ENCODE measurements at places on chromosomes 6 and 20.

DNA sequence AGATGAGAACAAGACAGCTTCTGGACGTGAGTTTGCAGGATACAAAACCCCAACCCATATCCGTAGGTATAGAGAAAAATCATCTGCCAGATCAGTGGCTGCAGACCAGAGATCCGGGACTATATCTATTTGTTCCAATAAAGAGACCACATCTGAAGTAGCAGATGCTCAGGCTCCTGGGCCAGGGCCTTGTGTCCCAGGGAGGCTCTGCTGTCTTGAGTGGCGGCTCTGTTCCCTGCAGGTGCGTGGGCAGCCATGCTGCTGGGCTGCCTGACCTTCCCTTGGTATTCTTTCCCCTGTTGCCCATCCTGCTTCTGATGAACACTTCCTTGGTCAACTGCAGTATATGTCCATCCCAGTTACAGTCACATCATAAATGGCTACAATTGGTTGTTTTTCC is 34.9 kb downstream of the ERMARD start:
- no peak for DNase-seq

DNA sequence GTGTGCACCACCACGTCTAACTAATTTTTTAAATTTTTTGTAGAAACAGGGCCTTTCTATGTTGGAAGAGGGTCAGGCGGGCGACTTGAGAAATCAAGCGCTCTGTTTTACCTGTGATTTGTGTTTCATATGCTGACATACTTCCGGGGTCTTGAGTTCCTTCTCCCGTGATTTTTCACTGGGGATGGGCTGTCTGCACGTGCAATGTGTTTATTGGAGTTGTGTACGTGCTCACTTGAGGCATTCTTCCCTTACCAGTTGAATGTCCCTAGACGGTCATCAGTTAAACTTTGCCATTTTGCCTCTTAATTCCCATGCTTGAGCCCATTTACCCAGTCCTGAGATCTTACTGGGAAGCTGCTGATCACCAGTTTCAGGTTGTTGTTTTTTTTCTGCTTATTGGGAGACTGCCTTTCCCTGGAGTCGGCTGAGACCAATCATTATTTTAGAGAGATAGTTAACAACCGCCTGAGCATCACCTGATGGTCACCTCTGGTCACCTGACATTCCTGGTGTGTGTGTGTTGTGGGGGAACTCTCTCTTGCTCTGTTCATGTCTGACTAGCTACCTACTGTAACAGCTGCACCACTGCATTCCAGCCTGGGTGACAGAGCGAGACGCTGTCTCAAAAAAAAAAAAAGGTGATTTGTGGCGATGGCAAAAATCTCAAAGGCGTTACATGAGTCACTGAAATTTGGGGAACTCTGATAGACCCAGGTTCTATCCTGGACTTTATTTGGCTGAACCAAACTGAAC is 34.8 kb upstream of the NCOA3 start:
- no peak for DNase-seq

DNA sequence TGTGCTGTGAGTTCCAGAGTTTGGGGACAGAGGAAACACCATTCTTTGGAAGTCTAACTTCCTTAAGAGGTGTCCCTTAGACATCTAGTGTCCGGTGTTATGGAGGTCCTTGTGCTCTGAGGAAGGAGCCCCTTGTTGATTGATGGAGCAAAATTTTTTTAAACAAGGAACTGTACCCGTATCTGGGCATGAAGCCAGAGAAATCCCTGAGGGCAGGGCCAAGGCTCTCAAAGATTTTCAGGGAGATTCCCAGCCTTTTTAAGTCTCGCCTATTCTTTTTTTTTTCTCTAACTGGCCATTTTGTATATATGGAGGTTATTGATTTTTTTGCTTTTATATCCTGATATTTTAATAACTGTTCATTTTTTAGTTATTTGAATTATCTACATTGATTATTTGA is 45.9 kb downstream of the TRIM38 start:
- no peak for DNase-seq

- DNase-seq, result peak; percentile 51
Observed at GRCh38 chr6:14656078-14656521, 538.5 kb downstream of the CD83 start.

DNA sequence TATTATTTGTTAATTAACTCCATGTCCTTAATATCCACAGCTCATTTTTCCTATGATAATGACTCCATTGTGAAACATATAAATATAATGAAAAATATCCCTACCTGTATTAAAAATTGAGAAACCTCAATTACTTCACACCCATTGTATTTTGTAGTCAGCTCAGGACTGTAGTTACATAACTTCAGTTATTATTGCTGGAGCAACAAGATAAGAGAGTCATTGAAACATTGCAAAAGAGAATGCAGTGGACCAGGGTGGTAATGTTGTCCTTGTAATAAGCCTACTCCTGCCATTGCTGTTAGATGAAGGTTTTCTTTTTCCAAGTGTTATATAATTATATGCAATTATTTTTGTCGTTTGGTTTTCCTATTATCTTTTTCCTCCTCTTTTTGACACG is 184.4 kb downstream of the PRL start:
- DNase-seq, result no peak

DNA sequence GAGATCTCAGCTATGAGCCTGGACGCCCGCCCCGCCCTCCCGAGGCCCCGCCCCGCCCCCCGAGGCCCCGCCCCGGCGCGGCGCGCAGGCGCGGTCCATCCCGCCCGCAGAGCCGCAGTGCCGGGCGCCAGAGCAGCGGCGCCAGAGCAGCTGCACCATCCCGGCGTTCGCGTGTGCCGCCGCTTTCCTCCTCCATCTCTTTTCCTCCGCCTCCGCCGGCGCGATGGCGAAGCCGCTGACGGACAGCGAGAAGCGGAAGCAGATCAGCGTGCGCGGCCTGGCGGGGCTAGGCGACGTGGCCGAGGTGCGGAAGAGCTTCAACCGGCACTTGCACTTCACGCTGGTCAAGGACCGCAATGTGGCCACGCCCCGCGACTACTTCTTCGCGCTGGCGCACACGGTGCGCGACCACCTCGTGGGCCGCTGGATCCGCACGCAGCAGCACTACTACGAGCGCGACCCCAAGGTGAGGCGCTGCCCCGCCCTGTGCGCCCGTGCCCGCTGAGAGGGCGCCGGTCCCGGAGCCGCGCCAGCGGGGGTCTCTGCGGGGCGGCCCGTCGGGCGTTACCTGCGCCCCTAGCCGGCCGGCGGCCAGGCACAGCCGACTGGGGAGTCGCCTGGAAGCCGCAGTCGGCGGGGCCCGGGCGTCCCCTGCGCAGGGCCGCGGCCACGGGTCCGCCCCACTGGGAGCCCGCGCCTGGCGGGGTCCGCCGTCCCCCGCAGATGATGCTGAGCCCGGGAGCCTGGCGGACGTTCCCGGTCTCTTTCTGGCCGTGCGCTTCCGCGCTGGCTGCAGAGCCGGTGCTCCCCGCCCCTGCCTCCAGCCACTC is at the start of gene PYGB:
Gene PYGB, plus strand, starts transcription at position 130 of the 830 bp plus-strand sequence. Its CDS starts 94 bp downstream, at position 224.
- DNase-seq, result peak; percentile 78

DNA sequence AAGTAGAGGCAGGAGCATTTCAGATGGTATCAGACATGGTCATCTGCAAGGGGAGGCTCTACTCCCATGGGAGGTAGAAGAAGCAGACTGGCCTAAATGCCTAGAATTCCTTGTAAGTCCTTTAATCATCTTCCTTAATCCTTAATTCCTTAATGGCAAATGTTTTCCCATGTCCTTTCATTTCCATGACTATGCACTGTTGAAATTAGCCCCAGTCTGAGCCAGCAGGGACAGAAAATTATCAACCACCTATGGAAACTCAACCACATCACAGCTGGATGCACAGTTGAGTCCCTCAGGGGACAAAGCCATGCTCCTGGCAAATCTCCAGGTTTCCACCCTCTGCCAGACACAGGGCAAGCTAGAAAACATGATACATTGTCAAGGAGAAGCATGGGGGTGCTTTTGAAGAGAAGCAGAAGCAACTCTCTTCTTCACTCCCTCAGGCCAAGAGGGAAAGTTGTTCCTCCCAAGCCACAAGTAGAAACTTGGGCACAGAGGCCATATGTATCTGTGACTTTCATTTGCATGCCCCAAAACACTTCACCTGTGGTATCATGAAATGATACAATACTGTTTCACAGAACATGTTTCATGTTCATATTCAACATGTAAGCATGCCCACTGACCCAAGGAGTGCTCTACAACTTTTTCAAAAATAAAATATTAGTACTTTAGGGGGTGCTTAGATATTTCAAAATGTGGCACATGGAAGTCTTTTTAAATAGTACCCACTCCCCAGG is 683.6 kb downstream of the KIF16B start:
- DNase-seq, result no peak

GRCh38 chr20:10359621-10360040 is 74.4 kb downstream of the MKKS start:
- DNase-seq, result no peak

GRCh38 chr20:24546232-24546892 is 76.9 kb downstream of the SYNDIG1 start:
- no peak for DNase-seq

DNA sequence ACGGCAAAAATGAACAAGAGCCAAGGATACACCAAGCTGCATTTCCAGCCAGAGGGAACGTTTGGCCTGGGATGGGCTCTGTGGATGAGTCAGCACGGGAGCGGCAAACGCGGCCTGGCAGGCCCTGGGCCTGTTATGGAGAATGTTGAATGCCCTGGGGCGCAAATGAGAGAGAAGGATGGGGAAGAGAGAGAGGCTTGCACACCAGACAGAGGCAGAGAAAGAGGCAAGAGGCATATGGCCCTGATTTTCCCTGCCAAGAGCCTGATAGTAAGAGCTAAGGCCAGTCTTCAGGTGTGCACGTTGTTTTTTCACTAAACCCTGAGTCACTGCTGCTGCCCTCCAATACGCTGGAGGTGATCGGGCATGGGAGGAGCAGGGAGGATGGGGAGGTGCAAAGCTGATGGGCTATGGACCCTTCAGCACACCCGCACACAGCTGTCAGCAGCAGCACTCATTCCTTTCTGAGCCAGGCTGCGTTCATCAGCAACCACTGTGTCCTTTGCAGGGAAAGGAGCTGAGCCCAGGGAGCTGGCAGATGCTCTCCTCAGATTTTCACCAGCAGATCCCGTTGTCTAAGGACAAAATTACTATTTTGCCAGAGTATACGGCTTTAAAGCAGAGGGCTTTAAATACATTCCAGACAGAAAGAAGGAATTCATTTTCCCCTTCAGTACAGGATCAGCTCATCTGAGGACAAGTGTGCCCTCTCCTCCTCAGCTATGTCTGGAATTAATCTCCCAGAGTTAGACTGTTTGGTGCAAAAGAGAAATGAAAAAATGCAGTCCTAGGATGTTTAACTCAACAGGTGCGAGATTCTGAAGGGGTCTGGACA is 61.7 kb upstream of the SLC22A23 start:
- no peak for DNase-seq

DNA sequence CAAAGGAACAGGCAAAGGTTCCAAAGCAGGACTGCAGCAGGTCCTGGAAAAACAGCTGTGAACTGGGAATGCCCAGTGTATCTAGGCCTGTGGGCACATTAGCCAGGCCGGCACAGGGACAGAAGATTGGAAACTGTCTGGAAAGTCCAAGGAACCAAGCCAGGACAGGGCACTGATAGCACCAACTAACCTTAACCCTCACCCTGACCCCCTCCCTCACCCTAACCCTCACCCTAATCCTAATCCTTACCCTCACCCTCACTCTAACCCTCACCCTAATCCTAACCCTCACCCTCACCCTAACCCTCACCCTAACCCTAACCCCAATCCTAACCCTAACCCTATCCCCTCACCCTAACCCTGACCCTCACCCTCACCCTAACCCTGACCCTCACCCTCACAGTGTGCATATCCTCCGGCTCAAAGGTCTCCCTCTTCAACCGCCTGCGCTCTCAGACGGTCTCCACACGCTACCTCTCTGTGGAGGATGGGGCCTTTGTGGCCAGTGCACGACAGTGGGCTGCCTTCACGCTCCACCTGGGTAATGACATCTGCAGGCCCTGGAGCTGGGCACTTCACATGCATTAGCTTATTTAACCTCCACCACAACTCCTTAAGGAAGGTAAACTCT is 5.1 kb upstream of the MATN4 start:
- DNase-seq, result no peak

- DNase-seq, result no peak
Observed at GRCh38 chr6:139433631-139434419, 59.4 kb upstream of the CITED2 start.

- no peak for DNase-seq
Observed at GRCh38 chr20:2084703-2085102, 16.9 kb upstream of the STK35 start.

DNA sequence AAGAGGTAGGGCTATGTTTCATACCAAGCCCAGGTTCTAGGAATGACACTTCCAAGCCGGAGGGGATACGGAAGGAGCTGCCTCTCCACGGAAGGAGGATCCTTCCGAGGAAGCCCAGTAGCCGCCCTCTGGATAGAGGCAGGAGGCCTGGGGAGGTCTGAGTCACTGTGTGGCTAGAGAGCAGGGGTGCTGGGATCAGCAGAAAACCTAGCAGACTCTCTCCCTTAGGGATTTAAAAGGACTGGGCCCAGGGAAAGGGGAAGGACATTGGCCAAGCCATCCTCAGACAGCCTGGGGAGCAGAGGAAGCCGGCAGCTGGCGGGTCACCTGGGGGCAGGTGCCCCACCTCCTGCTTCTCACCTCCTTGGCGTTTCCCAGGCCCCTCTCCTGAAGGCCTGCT is 36.6 kb upstream of the NFATC2 start:
- DNase-seq, result no peak

DNA sequence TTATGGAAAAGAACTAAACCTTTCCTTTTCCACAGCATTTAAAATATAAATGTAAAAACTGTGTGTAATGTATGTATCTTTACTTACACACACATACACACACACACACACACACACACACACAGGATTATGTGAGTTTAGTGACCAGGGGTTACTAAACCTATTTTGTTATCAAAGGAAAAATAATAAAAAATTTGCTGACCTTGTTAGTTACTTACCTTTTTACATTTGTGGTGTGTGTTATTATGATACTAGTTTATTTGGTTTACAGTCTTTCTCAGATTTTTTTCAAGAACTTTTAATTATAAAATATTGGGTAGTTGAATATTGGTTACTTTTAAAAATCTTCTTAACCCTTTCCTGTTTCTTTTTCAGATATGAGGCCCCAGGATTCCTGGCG is 15.7 kb downstream of the NKX2-4 start:
- no peak for DNase-seq

DNA sequence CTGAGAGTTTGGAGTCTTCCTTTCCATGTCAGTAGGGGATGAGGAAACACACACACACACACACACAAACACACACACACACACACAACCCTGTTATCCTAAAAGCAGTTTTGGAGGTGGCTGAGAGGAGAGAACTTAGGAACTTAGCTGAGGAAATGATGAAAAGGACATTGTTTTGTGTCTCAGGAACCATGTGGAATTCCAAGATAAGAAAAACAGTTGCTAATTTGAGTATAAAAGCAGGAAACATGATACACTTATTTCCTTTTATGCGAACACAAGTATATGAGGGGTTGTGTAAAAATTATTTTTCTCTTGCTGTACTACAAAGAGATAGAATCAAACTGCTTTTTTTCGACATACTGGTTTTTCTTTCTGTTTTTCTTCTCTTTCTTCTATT is at the start of gene MYCT1:
Gene MYCT1, plus strand, starts transcription at position 264 of the 400 bp plus-strand sequence. Its CDS starts 6 bp downstream, at position 270.
- no peak for DNase-seq

Measured in activated CD4-positive, alpha-beta T cell treated with anti-CD3 and anti-CD28 coated beads, Interleukin-2, amount 50 U/mL, for 16 hours (primary cell).